ENCODE measurements at places on chromosomes 12 and 14. TPM values are rescaled to one million over a fixed set of nuclear protein-coding genes. Genes with fewer than 3 reads are reported as not detected.

BHLHE41 gene
- 54.1 TPM for total RNA-seq

PTHLH gene
- total RNA-seq: 1.3 TPM

NELL2 gene
- 0.42 TPM for total RNA-seq

ABCC9 gene
- total RNA-seq: not detected

A2M gene
- not detected for total RNA-seq

PLEKHD1 gene
- total RNA-seq: 0.73 TPM

CPM gene
- 11.9 TPM for total RNA-seq

KCNC2 gene
- not detected for total RNA-seq

ZC2HC1C gene
- 5.3 TPM for total RNA-seq

RNASE4 gene
- 7.3 TPM for total RNA-seq

RILPL1 gene
- total RNA-seq: 9.5 TPM

RIPK3 gene
- 12.6 TPM for total RNA-seq

C1S gene
- 7.1 TPM for total RNA-seq

Measured in Calu3 (cell line).